Osteoblast (primary cell): ENCODE measurements at places on chromosomes 5 and 9. TPM values are rescaled to one million over a fixed set of nuclear protein-coding genes. Genes with fewer than 3 reads are reported as not detected.
A peak's percentile ranks its signal among the peaks of the same experiment; 100 is the strongest.

GRCh38 chr9:82940376-82940775 is 122.6 kb downstream of the RASEF start:
- no peaks in the 10 kb centered on the region for H3K27me3 ChIP-seq
- H3K27ac ChIP-seq, result no peak overlapping the region
- no peaks in the 10 kb centered on the region for H3K4me1 ChIP-seq
- no peak for DNase-seq
- H3K36me3 ChIP-seq, result no peaks in the 10 kb centered on the region

DNA sequence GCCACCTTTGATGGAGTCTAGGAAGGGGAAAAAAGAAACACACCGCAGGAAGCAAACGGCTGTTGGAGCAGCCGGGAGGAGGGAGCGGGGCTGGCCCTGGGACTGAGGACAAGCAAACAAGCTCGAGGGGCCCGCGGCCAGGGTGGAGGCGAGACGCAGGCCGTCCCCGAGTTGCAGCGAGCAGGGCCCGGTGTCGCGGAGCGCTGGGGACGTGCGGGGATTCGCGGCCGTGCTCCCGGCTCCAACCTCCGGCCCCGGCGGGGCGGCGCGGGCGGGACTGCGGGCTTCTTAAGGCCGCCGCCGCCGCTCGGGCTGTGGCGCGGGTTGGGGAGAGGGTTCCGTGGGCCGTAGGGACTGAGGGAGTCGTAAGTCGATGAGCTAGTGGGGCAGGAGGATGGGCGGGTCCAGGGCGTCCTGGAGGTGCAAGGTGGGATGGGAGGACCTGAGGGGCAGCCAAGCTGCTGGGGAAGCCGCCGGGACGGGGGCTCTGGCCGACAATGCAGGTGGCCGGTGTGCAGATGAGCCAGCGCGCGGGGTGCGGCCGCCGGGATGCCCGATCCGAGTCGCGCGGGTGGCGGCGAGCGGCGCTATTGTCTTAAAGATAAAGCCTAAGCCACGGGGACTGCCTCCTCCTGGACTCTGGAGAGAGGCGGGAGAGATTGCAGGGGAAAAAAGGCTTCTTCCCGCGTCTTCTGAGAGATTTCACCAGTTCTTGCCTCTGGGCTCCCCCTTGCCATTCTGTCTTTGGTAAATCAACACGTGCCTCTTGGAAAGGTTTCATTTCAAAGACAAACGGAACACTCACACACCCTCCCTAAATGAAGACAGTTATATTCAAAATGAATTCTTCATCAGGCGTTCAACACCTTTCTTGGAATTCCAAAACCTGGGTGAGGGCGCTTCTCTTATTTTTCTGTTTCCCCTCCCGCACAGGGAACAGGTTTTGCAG is 1.6 kb upstream of the HAPLN1 start:
- DNase-seq, result peak; percentile 96
- peak overlapping the region; percentile 77 for H3K4me3 ChIP-seq
- H3K27ac ChIP-seq, result peak overlapping the region; percentile 34
- H3K27me3 ChIP-seq, result no peaks in the 10 kb centered on the region
- H3K4me1 ChIP-seq, result peaks cover 22% of the 10 kb centered on the region
- H3K36me3 ChIP-seq, result no peaks in the 10 kb centered on the region

The HBEGF gene
- total RNA-seq, result 1.8 and 2.5 TPM in 2 replicates

GRCh38 chr5:112996830-112997374 is 20.3 kb downstream of the DCP2 start:
- H3K27me3 ChIP-seq, result no peaks in the 10 kb centered on the region
- H3K27ac ChIP-seq, result peak overlapping the region; percentile 49
- no peak overlapping the region for H3K4me3 ChIP-seq
- peaks cover 12% of the 10 kb centered on the region for H3K36me3 ChIP-seq
- no peak for DNase-seq

- peak overlapping the region; percentile 99 for H3K27ac ChIP-seq
- peaks cover 48% of the 10 kb centered on the region for H3K4me1 ChIP-seq
- no peaks in the 10 kb centered on the region for H3K36me3 ChIP-seq
- DNase-seq, result peak; percentile 90
- peak overlapping the region; percentile 81 for H3K4me3 ChIP-seq
Measured at GRCh38 chr5:34655354-34655991, 655 bp upstream of the RAI14 start.
